ENCODE measurements at places on chromosomes 3 and 15.

DNA sequence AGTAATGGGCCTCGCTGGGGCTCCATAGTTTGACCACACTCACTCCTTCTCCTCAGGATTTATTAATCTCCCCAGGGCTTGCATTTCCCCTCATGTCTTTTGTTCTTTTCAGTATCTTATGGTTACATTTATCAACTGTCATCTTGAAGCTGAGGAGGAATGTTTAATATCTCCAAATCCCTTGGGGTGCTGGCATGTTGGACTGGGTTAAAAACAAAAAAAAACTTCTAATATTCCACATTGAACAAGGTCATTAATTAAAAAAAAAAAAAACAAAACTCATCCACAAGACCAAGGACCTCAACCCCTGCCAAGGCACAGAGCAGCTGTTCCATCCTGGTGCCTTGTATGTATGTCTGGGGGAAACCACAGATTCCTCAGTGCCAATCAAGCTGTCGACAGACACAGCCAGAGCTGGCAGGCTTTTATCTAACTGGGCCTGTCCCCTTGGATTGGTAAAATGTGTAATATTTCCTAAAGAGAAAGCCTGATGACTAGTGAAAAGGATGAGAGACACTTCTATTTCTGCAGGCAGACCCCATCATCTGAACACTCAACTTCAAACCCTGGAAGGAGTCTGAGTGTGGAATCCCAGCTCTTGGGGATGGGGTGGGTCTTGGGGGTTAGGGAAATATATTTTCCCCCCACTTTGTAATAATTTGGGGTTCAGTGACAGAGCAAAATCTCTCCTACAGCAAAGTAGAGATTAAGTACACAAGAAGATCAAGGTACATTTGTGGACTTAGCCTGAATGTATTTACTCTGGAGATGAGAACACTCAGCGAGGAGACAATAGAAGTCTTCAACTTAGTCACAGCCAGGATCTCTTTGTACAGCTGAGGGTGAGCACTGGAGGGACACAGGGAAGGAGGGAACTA, 69.1 kb downstream of the TTC23 start:
- DNase-seq: no peak

DNA sequence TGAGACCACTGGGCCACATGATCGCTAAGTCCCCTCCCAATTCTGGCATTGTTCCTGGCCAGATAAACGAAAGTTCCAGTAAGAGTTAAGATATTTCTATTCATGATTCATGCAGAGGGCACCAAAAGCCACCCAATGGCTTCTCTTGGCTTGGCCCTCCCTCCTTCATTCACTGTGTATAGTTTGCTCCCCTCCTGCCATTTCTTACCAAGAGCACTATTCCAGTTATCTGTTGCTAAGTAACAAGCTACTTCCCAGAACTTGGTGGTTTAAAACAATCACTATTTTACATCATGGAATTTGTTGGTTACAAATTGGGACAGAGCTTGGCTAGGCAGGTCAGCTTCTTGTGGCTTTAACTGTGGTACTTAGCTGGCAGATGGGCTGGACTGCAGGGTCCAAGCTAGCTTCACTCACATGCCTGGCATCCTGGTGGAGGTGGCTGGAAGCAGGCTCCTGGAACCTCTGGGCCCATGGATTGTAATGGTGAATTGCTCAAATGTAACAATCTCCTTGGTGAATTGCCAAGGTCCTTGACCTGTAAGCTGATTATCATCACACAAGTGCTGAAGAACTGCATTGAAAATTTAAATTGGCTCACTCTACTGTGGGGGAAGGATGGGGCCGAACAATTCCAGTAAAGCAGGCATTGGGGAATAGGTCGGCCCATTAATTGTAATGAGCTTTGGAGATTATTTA, 16.6 kb downstream of the EAF1 start:
- no peak for DNase-seq

DNA sequence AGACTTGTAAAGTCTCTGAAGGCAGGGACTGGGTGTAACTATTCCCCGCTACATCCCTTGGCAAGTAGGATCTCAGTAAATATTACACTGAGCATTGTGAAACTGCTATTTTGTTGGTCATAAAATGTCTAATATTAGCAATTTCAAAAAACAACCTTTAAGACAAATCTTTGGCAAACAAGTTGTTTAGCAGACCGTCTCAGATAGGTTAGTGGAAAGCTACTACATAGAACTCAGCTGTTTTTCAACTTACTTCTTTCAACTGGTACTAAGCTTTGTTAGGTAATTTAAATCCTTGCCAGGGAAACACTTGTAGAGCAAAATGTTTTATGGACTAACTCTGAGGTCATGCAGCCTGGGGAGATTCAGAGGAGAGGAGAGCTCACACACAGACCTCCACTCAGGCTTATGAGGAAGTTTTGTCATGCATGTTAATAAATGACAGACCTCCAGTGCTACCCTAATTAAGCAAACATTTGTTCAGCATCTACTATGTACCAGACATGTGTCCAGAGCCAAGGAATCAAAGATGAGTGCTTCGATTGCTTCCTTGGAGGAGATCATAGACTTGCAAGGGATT, 61.6 kb upstream of the STAC start:
- no peak for DNase-seq

DNA sequence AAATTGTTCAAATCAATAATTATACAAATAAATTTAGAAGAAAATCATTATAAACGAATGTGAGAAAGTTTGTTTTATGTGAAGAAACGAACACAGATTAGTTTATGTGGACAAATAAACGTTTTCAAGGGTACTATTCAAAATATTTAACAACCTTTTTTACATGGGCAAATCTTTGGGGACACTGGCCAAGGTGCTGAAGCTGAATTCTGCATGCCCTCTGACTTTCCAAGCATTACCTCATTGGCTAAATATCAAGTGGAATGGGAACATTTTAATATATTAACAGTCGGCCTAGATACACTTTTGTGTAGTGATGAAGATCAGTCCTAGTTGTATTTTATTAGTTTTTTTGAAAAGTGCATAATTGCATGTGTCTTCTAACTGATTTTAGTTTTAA, 636.4 kb upstream of the DPPA4 start:
- no peak for DNase-seq

GRCh38 chr3:167241048-167241845, 138.8 kb downstream of the ZBBX start:
- DNase-seq: no peak

GRCh38 chr15:29043736-29044502, 158.1 kb downstream of the APBA2 start:
- DNase-seq: no peak

DNA sequence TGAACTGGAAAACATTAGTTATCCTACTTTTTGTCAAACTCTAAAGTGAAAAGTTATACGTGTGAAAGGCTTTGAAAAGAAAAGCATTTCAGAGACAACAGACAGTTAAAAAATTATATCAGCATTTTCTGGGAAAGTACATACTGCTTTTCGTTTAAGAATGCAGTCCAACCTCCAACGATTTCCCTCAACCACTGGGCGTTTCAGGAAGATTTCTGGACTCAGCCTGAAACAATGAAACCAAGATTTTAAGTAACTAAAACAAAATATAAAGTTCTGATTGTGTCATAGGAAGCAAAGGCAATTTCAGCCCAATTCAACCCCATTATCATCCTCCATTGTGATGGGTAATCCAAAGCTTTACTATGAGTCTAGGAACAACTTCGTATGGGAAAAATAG, 110.7 kb downstream of the PLD1 start:
- DNase-seq: no peak

GRCh38 chr3:45123030-45123429, 23.1 kb downstream of the CDCP1 start:
- DNase-seq: no peak

- no peak for DNase-seq
Measured at GRCh38 chr3:196708467-196708866, 3.6 kb downstream of the CEP19 start.

GRCh38 chr3:148957586-148957985, 33.8 kb upstream of the GYG1 start:
- DNase-seq: no peak
